ENCODE measurements at places on chromosomes 13 and 19. TPM values are rescaled to one million over a fixed set of nuclear protein-coding genes. Genes with fewer than 3 reads are reported as not detected.

GRCh38 chr13:96821381-96821780 is 172.9 kb downstream of the OXGR1 start:
- no peak for DNase-seq

PRKD2 gene
- 41.8 TPM for total RNA-seq

POGLUT2 gene
- 3.9 TPM for total RNA-seq

GRCh38 chr19:48169578-48169938 is 586 bp downstream of the LIG1 start:
- DNase-seq = peak; percentile 81

DNA sequence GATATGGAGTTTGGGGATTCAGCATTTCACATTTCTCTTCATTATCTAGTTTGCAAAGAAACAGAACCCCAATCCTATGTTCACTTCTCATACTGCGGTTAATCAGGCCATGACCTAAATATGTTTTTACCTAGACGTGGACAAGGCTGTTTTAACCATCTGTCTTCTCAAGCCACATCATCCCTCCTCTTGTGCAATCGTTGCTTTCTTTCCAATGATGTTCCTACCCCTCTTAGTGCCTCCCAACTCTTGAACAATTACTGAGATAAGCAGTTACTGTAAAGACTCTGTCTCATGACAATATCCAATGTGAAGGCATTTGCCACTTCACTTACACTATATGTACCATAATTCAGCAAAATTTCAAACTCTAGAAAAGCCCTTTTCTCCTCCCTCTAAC is 406.2 kb downstream of the LIG4 start:
- DNase-seq = no peak

MCEMP1 gene
- total RNA-seq = 0.28 TPM

GRCh38 chr13:36089130-36089647 is 42.0 kb downstream of the DCLK1 start:
- no peak for DNase-seq

- no peak for DNase-seq
Observed at GRCh38 chr13:98353750-98354149, 176.7 kb upstream of the RNF113B start.

OLFM2 gene
- 10.6 TPM for total RNA-seq

ZNF536 gene
- total RNA-seq = 42.0 TPM

FPR3 gene
- 4.8 TPM for total RNA-seq

ZNF331 gene
- total RNA-seq = 39.6 TPM

- DNase-seq = no peak
Observed at GRCh38 chr13:113629866-113630265, 28.1 kb downstream of the ATP4B start.

ELAVL1 gene
- total RNA-seq = 76.9 TPM

- DNase-seq = no peak
Observed at GRCh38 chr13:30844548-30845296, 61.3 kb upstream of the MEDAG start.

DNA sequence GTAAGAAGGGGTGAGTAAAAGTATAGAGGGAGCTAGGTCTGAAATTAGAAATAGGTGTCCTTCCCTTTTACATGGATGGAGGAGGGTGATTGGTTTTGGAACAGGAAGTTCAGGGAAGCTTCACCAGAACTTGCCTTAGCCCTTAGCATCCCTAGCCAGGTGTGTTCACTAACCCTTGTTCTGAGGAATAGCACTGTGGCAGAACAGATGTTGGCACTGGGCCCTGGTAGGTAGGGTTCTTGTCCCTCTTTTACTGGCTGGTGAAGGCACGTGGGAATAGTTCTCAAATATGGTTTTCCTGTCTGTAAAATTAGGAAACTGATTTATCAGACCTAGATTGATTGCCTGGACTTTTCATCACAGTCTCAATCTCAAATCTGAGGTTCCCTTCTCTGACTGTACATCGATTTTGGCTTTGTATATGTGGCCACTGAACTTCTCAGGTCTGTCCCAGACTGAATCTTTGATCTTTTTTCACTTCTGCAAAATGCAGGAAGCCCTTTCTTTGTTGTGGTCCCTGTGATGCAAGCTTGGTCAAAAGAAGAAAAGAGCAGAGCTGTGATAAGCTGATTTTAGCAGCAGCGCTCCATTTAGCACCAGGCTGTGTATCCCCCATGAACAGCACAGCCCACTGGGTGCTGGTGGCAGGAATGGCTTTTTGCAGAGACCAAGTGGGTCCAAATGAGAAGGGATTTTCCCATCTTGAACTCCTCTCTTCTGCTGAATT is 86.2 kb upstream of the HTR2A start:
- DNase-seq = no peak

WDR88 gene
- not detected for total RNA-seq

GRCh38 chr13:24161980-24162525 is 1.5 kb downstream of the SPATA13 start:
- no peak for DNase-seq

DNA sequence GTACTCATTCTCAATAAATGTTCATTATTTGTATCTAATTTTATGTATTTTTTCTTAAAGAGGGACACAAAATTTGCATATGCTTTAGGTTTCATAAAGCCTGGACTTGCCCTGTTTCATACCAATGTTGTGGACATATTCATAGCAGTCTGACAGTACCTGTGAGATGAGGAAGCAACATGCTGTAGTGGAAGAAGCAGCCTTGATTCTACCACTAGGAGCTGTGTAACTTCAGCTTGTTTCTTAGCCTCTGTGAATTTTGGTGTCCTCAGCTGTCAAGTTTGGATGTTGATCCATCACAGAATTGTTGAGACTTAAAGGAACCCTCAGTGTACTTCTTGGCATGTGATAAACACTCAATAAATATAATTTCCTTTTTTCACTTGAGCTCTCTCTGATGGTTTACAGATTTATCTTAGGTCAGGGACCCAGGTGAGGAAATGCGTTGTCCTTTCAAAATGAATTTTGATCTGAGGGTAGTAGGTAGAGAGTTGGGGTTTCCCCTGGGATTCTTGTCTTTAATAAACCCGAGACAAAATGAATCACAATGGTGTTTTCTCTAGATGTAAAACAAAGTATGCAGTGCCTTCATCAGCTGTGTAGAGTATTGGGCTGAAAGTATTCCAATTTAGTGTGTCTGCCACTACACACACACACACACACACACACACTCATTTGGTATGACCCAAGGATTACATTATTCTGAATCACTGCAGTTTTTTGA is 152.1 kb downstream of the KCNRG start:
- no peak for DNase-seq

SNRNP70 gene
- total RNA-seq = 318 TPM

DNA sequence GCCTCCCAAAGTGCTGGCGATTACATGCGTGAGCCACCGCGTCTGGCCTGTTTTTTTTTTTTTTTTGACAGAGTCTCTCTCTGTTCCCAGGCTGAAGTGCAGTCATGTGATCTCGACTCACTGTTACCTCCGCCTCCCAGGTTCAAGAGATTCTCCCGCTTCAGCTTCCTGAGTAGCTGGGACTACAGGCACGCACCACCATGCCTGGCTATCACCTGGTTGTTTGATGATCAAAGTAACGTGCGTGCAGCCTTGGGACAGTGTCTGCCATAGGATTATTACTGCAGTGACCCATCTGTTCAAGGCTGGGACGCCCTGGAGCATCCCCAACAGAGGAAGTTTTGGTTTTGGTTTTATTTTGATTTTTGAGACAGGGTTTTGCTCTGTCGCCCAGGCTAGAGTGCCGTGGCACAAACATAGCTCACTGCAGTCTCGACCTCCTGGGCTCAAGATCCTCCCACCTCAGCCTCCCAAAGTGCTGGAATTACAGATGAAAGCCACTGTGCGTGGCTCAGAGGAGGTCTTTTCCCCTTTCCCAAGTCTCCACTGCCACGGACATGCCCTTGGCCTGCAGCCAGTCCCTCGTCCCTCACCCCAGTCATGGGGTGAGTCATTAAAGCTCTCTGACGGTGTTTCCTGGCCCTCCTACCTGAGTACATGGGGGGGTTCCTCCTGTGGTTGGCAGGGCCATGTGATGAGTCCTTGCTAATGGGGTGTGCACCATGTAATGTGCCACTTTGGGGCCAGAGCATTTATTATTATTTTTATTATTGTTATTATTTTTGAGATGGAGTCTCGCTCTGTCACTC is 65.6 kb downstream of the IER2 start:
- no peak for DNase-seq

GRCh38 chr19:2259336-2259735 is 3.1 kb upstream of the JSRP1 start:
- DNase-seq = no peak

DNA sequence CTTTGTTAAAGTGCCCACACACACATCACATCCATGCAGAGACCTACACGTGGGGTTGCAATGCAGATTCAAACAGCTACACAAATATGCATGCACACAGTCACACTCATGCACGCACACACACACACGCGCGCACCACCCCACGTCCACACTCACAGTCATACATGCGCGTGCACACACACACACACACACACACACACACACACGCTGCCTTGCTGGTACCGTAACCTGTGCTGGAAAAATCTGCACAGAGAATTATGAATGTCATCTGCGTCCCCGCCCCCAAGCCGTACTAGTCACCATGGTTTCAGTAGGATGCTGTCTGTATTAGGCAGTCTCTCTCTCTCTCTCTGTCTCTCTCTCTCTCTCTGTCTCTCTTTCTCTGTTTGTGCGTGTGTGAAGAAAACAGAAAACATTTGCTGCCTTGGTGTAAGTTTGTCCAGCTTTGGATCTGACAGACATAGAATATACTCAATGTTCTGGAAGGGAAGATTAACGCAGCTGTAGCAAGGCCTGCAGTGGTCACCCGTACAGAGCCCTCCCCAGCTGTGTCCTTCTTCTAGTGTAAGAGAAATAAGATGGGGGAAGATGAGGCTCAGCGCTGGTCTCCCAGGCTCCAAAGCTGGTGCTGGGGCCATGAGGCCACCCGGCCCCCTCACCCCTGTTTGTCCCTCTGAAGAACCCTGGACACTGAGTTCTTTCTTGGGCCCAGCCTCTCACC is 26.4 kb upstream of the DPP9 start:
- no peak for DNase-seq

CD209 gene
- 0.97 TPM for total RNA-seq

KMT5C gene
- total RNA-seq = 17.8 TPM

ARHGAP33 gene
- total RNA-seq = 38.1 TPM

GYS1 gene
- 47.3 TPM for total RNA-seq

DNA sequence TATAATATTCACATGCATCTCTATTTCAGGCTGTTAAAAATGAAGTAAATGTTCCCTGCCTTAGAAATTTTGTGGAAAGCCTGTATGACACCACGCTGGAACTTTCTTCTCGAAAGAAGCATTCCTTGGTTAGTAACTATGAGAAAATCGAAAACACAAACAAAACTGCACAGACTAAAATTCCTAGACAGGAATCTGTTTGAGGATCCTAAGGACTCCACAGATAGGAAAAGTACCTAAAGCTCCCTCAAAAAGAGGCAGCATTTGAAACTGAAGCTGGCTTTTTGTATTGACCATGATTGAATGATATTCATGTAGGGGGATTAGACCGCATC is 103.4 kb downstream of the FRY start:
- no peak for DNase-seq

GRCh38 chr13:81375709-81376108 is 1034.8 kb upstream of the SPRY2 start:
- DNase-seq = no peak

TMEM59L gene
- 3.6 TPM for total RNA-seq

DNA sequence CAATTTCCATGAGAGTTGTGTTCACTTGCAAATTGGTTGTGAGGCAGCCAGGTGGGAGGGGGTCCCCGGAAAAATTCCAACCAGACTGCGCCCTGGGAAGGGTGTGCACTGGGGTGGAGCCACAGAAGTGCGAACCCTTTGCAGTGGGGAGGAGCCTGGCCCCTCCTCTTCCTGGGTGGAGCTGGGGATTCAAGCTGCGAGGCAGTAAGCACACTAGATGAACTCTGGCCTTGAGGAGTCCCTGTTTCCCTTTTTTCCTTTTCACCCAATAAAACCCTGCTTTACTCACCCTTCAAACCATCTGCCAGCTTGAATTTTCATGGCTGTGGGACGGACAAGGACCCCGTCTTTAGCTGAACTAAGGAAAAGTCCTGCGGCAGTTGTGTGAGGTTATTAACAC is 31.0 kb upstream of the MBNL2 start:
- DNase-seq = no peak

- DNase-seq = no peak
Observed at GRCh38 chr19:17963936-17964691, 2.8 kb upstream of the KCNN1 start.

GRCh38 chr13:110186231-110186855 is 120.6 kb downstream of the COL4A1 start:
- no peak for DNase-seq
